Adipose tissue (tissue), 3 donors: ENCODE measurements at places on chromosomes 5 and 9. TPM values are rescaled to one million over a fixed set of nuclear protein-coding genes. Genes with fewer than 3 reads are reported as not detected.

Gene GZMA
- polyA plus RNA-seq = 2.0 TPM

Gene CDKN2B-AS1
- polyA plus RNA-seq = 0.16 TPM

Gene ERAP2
- polyA plus RNA-seq = 4.0 TPM

Gene KCNV2
- not detected for polyA plus RNA-seq

Gene PCDHB10
- polyA plus RNA-seq = 0.67 TPM

Gene SLC2A8
- 9.7 TPM for polyA plus RNA-seq
